IPS-NIHi11 (cell line): ENCODE measurements at places on chromosomes 7 and 10.

- DNase-seq, result no peak
Observed at GRCh38 chr10:79542626-79543025, 17.6 kb downstream of the SFTPA2 start.

DNA sequence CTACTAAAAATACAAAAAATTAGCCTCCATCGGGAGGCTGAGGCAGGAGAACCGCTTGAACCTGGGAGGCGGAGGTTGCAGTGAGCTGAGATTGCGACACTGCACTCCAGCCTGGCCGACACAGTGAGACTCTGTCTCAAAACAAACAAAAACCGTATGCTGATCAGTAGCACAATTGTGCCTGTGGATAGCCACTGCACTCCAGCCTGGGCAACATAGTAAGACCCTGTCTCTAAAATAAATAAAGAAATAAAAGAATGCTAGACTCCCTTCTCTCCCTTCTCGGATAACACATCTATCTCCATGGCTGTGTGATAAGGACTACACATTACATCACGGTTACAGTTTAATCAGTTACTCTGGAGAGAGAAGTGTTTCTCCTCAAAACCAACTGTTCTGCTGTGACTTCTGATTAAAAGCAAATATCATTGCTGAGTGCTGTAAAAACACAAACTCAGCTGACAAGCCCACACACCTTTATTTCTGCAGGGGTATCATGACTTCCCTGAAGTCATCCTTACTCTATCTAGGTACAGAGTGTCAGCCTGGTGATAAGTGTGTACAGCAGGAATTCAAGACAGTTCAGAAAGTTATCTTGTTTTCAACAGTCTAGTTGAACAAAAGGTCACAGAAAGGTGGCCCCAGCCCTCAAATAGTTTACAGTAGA is 5.3 kb upstream of the ARHGAP19 start:
- no peak for DNase-seq

DNA sequence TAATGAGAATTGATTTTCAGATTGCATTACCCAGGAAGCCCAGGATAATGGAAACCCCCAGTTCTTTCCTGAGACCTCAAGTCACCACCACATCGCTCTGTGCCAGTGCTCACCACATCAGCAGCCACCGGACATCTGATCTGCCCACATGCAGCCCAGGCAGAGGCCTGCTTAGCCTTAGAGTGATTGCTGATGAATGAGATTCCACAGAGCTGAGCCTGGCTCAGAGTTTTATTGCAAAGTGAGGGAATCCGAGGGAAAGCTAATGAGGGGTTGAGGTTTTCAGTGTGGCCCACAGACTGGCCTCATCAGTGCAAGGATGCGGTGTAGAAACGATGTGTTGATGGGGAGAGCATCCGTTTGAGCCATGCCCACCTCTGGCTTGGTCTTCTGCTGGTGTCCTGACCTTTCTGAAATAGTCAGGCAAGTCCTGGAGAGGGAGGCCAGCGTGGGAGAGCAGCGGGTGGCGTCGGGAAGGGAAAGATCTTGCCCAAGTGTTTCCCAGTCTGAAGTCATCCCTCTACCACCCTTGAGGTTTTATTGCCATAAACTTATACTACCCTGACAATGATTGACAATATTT is 120.3 kb downstream of the ITIH5 start:
- DNase-seq, result no peak

DNA sequence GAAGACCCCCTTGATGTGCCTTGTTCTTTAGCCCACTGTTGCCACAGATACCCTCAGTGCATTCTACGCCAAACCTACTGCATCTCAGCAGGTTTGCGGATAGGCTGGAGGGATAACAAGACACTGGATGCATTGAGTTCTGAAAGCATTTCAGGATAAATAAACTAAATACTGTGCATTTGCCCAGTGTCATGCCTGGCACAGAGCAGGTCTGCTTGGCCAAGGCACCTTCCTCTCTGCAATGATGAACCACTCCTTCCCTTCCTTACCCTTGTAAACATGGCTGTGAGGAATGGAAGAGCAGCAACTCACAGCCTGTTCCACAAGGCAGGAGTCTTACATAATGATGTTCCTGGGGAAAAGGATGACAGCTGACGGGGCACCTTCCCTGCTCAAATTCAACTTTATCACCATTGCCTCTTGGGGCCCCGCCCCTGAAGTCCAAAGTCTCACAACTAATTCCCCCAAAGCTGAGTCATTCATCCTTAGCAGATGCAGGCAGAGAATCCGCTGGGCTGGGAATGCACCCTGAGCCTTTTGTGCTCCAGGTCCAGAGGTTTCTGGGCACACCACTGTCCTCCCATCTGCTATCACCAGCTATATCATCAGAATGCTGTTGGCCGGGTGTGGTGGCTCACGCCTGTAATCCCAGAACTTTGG is 11.6 kb downstream of the DDX56 start:
- DNase-seq, result no peak

DNA sequence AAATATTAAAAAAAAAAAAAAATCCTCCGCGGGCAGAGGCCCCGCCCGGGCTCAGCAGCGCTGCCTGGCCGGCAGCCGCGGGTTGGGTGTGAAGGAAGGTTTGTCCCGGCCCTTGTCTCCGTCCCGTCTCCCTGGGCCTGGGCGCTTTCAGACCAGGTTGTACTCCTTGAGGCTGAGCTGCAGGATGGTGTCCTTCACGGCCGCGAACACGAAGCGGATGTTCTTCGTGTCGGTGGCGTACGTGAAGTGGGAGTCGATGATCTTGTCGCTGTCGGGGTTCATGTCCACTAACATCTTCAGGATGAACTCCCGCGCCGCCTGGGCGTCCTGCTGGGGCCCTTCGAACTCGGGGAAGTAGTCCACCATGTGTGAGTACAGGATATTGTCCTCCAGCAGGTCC is 123.7 kb upstream of the KCTD7 start:
- DNase-seq, result no peak

- DNase-seq, result peak; percentile 50
Observed at GRCh38 chr10:126902157-126902556, 3.1 kb upstream of the DOCK1 start.

DNA sequence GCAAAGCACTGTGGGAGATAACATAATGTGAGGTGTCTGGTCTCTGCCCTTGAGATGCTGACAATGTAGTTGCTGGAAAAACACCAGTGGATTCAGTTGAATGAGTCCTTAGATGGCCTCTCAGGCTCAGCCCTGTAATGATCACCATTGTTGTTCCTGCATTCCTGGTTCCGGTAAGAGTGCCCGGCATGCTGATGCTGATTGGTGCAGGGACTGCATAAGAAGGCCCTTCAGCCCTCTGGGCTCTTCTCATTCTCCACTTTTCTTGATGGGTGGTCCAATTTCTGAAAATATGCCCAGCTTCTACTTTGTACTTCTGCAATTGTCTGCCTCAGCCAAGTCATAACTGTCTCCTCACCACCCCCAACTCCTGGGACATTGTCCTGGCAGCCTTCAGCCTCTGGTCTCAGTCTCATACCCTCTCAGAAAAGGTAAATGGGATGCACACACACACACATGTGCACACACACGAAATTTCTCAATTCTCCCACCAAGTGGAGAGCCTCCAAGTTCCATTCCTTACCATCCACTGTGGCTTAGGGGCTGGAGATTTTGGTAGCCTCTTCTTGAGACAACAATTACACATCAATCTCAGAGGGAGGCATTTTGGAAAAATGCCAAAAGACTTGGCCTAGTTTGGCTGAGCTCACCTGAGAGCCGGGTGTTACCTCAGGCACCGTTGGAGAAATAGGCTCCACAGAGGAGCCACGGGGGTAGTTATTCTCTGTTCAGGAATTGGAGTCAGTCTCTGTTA is 314.9 kb downstream of the RPS24 start:
- DNase-seq, result no peak

- DNase-seq, result no peak
Observed at GRCh38 chr10:90855126-90855525, 2.7 kb downstream of the HTR7 start.

- no peak for DNase-seq
Observed at GRCh38 chr10:16518822-16519221, 2.9 kb downstream of the C1QL3 start.

GRCh38 chr10:31756101-31756728 is 172.4 kb downstream of the ARHGAP12 start:
- no peak for DNase-seq

- no peak for DNase-seq
Observed at GRCh38 chr10:26486990-26487850, 49.1 kb downstream of the APBB1IP start.

- no peak for DNase-seq
Observed at GRCh38 chr7:55351263-55351662, 13.9 kb upstream of the LANCL2 start.

GRCh38 chr10:63021225-63021624 is 111.9 kb upstream of the NRBF2 start:
- no peak for DNase-seq

DNA sequence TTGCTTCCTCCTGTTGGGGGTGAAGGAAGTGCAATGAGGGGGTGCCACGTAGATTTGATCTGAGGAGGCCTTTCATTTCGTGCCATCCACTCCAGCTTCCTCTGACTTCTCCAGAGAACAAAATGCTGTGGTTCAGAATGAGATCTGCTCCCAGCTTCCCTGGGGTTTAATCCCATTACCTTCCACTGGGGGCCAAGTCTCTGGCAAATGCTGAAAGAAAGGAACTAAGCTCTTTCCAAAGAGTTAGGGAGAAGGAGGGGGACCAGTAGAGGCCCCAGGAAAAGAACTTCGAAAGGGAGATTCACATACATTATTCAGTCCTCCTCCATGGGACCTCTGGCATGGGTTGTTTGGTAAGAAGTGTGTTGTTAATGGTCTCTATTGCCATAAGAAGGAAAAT is 727.0 kb downstream of the TYW1 start:
- DNase-seq, result peak; percentile 20

DNA sequence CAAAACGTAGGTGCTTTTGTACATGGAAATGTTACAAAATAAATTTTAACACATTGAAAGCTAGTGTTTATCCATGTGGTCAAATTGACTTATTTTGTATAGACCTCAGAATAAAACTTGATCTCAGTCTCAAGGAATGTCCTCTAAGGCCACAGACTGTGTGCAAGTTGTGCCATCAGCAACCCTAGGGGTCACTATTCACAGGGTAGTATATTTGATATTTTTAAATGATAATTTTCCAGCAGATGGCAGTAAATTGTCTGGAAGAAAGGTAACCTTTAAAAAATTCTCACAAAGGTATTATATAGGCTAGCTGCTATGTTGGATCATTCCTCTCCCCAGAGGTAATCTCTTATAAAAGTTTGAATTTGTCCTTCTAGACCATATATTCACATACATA is 12.9 kb upstream of the SNX10 start:
- no peak for DNase-seq

GRCh38 chr7:112414855-112415490 is 35.3 kb upstream of the IFRD1 start:
- peak; percentile 44 for DNase-seq

GRCh38 chr7:28076423-28077200 is 104.0 kb downstream of the JAZF1 start:
- DNase-seq, result no peak

- DNase-seq, result peak; percentile 8
Observed at GRCh38 chr10:9766762-9767161, 1250.9 kb upstream of the CELF2 start.

- DNase-seq, result no peak
Observed at GRCh38 chr10:29917311-29917710, 142.1 kb downstream of the JCAD start.

DNA sequence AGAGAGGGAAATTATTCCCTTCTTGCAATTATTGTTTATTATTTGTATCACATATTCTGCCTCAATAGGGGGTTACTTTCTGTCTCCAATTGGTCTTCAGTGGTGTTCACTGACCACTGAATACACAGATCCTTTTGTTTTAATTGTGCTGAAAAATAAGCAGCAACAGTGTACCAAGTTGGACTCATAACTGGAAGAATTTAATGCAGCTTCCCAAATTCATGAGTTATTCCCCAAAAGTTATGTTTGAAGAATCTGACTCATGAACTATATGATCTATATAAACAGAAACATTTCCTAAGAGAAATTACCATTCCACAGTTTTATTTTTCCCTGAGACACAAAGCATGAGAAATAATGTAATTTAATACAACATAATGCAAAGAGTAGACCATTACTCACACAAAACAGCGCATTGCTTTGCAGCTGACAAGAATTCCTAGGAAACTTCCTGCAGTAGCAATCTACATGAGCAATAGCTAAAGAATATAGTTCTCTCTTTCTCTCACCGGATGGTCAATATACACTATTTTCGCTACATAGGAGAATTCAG is 479.2 kb downstream of the HTR7 start:
- no peak for DNase-seq

DNA sequence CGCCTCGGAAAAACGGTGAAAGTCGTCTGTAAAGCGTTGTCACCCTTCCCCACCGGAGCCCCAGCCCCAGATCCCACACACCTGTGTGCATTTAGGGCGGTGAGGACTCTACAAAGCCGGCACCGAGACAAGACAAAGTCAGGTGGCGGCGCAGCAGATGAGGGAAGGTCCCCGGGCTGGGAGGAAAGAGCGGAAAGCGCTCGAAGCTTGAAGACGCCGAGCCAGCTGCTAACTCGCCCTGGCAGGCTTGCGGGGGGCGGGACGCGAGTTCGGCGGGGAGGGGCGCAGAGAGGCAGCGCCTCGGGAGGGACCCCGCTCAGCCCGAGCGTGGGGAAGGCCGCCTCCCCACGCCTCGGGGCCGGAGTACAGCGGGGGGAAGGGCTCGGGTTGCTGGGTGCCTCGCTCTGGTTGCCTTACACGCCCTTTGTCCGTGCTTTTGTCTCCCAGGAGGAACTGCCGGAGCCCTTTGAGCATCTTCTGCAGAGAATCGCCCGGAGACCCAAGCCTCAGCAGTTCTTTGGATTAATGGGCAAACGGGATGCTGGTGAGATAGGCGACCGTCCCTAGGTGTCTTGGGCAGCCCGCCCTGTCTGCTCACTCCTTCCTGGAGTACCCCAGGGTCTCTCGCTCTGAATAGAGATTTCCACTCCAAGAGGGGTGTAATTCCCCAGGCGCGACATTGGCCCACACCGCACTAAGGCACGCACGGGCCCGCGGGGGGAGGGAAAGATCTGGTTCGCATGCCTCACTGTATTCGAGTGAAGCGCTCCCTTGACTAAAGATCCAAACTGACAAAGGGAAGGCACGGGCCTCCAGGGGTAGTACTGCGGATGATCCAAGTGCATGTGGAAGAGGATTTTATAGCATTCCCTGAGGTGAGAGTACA is 1.6 kb downstream of the TAC1 start:
- DNase-seq, result peak; percentile 47

DNA sequence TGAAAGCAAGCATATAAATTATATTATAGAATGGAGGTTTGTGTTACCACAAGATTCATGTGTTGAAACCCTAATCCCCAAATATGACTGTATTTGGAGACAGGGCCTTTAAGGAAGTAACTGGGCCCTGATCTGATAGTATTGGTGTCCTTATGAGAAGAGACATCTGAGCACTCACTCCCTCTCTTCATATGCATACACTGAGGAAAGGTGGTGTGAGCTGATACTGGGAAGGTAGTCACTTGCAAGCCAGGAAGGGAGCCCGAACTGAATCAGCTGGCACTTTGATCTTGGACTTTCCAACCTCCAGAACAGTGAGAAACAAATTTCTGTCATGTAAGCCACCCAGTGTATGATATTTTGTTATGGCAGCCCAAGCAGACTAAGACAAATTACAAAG is 66.9 kb upstream of the RHOBTB1 start:
- DNase-seq, result no peak
